CD4-positive, alpha-beta T cell (primary cell): ENCODE measurements at places on chromosomes 2 and 18.

DNA sequence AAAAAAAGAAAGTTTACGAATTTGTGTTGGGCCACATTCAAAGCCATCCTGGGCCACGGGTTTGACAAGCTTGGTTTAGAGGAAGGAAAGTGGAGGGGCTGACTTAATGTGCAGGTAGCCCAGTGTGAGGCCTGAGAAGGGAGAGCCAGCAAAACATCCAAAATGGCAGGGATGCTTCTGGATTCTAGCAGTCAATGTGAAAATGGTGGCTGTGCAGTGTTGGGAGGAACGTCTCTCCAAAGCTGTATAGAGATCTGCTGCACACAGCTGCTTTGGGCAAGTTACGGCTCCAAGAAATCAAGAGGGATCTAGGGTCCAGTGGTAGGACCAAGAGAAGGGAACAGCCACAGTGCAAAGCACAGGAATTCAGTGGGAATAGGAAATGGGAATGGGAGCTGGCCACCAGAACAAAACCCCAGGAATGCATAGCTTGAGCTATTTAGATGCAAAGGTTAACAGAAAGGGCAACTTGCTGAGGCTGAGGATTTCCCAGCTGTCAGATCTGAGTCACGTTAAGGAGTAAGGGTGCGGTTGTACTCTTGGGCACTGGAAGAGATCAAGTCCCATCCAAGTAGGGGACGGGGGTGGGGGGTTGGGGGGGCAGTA is 70.6 kb downstream of the B3GNT2 start:
- DNase-seq: no peak

- DNase-seq: no peak
These were observed 173.7 kb downstream of the PRKCE start for GRCh38 chr2:45825001-45825651.

DNA sequence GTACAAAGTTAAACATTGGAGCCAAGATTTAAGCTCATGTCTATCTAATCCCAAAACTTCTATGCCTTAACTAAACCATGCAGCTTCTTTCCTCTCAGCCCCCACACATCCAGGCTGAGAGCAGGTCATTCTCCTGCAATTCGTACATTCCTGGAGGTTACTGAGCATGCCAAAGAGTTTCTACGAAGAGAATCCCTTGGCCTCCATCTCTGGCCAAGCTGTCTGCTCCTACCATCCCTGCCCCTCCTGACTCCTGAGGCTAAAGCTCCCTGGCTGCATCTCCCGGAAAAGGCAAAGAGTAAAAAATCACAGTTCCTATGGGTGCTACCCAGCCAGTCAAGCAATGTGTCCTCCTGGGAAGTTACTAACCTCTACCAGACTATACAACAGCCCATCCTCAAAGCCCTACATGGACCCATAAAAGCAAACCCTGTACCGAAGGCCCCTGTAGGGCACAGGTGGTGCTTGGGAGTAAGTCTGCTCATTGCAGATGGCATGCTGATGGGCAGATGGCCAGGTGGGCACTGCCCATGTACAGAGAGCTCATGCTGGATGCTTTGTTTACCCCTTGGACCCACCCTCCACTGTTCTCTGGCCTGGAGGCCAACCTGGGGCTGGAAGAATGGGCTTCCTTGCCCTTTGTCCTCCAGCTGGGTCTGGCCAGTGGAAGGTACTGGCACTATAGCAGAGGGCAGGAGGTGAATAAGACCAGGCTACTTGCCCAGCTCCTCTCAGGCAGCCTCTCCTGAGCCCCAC is 99.5 kb downstream of the TTC32 start:
- DNase-seq: no peak

- no peak for DNase-seq
These were observed 389.6 kb downstream of the TRIB2 start for GRCh38 chr2:13106302-13106701.

- DNase-seq: no peak
These were observed 5.5 kb upstream of the TACR1 start for GRCh38 chr2:75204833-75205232.

DNA sequence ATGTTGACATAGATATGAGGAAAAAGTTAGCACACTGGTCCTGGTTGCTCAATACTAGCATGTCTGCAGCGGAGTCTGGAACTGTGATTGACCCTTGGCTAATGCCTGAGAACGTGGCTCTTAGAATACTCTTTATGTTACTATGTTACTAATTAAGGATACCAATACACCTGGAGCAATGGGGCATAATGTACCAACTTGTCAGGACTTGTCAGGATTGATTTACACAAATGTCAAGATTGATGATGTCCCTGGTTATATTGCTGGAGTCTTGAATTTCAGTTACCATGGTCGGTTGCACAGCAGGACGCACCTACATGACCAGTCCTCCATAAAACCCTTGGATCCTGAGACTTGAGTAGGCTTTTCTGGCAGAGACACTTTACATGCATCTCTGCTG is 810.9 kb downstream of the CPS1 start:
- DNase-seq: no peak

DNA sequence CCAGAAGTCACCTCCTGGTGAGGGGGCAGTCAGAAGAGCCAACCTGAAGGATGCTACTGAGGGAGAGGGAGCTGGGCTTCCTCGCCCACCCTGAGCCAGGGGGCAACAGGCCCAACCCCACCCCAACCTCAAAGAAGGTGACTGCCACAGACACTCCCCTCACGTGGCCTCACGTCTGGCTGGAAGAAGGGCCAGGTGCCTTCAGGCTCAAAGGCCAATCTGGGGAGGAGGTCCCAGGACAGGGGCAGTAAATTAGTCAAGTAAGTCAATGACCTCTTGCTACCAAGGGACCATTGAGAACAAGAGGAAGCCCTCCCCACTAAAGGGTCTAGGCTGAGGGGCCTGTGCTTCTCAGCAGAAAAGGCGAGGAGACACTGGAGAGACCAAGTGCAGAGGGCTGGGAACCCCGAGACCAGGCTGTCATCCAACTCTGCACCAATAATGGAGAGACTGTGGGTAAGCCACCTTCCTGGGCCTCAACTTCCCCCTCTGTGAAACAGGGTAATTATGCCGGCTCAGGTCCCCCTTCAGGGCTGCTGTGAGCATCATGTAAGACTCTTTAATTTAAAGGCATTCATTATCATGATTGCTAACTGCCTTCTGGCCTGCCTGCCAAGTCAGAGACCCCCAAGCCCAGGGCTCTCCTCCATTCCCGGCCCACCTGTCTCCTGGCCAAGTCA is 20.2 kb upstream of the TNS1 start:
- no peak for DNase-seq

DNA sequence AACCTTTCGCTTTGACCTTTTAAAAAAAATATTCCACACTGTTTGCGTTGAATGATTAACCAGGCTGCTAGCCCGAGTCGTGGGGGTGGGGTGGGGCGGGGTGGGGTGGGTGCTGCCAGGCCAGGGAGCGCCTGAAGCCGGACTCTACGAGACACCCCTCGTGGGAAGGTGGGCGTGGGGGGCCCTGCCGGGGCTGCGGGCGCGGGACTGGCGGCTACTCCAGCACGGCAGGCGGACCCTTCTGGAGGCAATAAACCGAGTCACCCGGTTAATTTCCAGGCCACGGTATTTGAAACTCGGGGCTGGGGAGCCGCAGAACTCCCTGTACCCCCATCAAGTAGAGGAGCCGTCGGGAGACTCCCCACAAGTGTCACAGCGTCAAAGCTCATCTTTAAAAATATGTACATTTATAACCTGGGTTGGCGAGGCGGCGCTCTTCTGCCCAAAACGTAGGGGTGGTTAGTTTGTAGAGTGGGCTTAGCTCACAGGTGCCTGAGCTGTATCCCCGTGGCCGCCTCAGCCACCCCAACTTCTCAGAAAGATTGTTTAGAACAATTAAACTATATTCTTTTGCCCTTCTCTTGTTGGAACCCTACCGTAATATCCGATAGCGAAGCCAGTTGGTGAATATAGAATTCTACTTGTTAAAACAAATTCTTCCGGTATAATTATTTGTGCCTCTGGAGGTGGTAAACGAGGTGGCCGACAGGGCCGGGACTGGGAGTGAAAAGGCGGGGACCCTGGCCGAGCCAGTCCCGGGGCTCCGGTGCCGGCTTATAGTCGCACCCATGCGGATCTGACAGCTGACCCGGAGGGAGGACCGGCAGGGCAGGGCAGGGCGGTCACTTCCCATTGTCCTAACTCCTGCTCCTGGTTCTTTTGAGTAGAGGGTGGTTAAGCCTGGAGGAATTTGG is 1.4 kb downstream of the B3GNT2 start:
- DNase-seq: peak; percentile 31

DNA sequence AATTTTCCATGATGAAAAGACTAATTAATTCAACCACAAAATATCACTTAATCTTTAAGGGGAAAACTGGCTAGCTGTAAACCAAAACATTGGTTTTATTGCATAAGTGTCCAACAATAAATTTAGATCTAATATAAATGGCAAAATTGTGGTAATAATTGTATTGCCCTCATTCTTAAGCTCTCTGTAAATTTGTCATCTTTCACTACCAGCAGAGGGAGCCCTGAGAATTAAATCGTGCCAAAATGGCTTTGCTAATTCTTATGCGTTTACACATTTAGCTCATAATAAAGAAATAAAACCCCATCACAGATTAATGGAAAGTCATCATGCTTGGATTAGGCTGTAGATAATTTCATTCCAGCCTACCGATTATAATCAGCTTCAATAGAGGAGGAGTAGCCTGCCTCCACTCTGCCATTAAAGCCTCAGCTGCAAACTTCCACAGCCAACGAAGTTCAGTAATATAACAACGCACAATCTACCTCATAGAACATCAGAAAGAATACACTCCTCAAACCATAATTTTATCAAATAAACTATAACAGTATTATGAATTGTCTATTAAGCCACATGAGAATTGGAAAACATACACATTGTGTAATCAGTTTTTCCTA is 70.0 kb upstream of the ATP5MC3 start:
- no peak for DNase-seq

DNA sequence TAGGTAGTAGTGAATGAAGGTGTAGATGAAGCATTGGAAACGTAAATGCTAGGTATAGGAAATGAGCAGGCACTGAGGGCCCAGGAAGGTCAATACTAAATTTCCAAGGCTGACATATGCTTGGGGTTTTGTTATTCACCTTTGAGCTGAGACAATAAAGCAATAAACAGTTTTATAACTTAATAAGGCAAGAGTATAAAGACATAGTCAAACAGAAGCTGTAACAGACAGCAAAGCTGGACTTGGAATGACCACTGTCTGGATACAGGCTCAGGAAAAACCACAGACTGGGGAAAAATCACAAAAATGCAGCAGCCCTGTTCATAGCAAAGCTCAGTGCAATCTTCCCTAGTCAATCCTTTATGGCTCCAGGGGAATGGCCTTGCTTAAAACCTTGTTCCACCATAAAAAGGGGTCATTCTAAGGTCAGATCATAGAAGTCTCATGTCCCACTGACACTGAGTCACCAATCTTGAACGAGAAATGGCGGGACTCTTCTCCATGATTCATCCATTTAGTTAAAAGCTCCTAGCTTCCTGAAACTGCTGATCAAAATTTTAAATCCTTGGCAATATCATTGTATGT is 493.3 kb downstream of the CMPK2 start:
- no peak for DNase-seq

GRCh38 chr2:172437419-172438341 is 10.3 kb downstream of the ITGA6 start:
- peak; percentile 52 for DNase-seq

DNA sequence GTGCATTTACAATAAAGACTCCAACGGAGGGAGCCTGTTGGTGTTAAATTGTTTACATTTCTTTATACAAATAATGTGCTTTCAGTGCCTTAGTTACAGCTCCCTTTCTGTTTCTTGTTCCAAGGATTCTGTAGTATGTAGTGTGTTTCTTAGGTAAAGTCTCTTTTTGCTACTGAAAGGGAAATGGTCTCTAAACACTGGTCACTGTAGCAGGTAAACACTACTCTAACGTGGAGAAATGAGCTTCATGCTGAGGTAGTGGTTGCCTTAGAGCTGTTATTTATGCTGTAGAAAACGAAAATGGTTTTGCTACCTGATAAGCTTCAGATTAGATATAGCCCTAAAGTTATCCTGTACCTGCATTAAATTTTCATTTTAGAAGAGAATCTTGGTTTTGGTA is 163.6 kb downstream of the CAPN13 start:
- no peak for DNase-seq

GRCh38 chr2:178870703-178871102 is 63.5 kb upstream of the TTN start:
- no peak for DNase-seq

GRCh38 chr18:51028201-51028805 is 1.7 kb upstream of the SMAD4 start:
- DNase-seq: peak; percentile 38

DNA sequence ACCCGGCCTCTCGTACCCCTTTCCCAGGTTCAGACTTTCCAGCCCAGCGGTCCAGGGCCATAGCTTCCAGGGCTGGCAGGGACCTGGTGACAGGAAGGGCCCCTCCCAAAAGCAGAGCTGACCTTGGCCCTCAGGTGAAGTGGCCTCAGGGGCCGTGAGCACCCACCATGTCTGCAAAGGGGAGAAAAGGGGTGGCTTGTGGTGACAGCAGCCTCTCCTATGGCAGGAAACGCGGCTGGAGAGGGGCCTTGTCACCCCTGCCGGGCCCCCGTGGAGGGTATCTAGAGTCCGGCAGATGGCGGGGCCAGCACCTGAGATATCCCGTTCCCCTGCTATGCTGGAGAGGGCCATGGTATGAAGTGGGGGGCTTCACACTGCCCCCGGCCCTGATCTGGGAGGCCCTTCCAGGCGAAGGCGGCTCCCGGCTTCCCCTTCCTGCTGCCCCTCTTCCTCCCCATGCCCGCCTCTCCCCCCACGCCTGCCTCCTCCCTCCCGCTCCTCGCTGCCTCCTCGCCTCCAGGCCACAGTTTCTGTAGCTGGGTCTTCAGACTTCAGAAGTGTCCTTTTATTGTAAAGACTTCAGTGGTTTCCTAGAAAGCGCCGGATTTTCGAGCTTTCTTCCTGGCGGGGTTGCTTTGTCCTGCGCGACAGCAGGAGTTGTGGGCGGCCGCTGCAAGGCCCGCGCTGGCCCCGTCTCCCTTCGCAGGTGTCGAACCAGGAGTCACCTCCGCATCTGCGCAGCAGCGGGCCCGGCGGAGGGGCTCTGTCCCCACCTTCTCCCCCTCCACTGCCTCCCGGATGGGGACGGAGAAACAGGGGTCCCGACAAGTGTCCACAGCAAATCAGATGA is 240.5 kb upstream of the MYT1L start:
- DNase-seq: peak; percentile 29

DNA sequence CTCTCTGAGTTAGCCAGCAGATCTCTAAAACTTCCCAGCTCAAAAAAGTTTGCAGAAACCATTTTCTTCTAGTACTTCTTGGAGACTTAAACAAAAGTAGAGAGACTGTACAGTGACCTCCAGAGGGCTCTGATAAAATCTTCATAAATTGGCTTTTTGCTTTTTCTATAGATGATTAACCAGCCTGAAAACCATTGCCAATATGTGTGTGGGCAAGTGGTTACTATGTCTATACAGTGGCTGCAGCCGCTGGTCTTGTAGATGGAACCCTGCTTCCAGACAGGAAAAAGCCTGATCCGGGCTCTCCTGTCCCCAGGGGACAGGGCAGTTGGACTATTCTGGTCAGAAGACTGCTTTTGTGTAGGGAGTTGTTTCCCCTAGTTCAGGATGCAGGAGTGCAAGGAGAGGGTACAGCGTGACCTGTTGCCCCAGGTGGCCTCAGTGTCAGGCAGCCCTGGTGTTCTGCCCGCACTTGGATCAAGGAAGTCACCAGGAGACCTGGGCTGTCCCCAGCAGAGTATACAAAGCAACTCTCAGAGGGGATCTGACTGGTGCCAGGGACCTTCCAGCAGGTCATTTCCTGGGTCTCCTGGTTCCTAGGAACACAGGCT is 7.3 kb upstream of the PTPRM start:
- no peak for DNase-seq

- peak; percentile 73 for DNase-seq
These were observed 2.0 kb downstream of the PHLPP1 start for GRCh38 chr18:62717169-62717924.
